ENCODE measurements at places on chromosomes 16 and 17.

GRCh38 chr16:83392743-83393142, 415.0 kb upstream of the HSBP1 start:
- DNase-seq = no peak

DNA sequence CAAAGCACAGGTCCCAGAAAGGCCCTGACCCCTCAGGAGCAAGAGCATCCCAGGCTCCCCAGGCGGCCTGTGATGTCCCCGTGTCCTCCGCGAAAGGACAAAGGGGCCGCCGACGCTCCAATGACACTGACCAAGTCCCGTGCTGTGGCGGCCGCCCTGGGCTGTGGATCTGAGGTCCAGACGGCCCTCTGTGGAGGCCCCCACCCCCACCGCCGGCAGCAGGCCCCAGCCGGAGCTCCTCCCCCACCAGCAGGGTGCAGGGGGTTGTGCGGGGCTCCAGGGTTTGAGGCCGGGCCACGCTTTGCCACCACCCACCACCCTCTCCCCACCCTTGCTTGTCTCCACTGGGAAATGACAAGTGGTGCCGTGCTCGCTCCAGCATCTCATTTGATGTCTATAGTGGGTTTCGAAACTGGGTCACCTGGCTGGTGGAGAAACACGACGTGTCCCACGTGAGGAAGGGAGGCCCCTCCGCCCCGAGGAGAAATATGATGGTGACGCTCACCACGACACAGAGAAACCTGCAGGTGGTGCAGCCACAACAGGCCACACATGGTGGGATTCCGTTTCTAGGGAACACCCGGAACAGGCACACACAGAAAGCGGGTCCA, 31.2 kb upstream of the ZNF469 start:
- DNase-seq = no peak

DNA sequence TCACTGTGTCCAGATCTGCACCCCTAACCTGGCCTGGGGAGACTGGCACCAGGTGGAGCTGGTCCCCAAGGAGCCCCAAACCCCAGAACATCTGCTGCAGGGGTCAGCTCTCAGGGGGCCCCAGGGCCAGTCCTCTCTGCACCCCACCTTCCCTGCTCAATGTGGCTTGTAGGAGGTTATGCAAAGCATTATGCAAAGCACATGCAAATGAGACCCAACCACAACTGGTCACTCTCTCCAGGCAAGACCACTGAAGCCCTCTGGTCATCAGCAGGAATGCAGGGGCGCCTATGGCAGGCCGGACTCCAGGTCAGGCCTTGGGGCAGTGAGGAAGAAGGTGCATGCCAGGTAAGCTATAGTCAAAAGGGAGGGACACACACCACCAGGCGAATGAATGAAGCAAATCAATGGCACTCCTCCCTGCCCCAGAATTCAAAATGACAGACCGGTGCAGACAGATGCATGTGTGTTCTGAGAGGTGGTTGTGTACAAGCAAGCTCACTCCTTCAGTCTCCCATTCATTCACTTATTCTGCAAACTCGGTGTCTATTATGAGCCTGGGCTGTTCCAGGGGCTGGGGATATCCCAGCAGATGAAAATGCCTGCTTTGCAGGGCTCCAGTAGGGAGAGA, 48.0 kb downstream of the TMEM235 start:
- DNase-seq = no peak

DNA sequence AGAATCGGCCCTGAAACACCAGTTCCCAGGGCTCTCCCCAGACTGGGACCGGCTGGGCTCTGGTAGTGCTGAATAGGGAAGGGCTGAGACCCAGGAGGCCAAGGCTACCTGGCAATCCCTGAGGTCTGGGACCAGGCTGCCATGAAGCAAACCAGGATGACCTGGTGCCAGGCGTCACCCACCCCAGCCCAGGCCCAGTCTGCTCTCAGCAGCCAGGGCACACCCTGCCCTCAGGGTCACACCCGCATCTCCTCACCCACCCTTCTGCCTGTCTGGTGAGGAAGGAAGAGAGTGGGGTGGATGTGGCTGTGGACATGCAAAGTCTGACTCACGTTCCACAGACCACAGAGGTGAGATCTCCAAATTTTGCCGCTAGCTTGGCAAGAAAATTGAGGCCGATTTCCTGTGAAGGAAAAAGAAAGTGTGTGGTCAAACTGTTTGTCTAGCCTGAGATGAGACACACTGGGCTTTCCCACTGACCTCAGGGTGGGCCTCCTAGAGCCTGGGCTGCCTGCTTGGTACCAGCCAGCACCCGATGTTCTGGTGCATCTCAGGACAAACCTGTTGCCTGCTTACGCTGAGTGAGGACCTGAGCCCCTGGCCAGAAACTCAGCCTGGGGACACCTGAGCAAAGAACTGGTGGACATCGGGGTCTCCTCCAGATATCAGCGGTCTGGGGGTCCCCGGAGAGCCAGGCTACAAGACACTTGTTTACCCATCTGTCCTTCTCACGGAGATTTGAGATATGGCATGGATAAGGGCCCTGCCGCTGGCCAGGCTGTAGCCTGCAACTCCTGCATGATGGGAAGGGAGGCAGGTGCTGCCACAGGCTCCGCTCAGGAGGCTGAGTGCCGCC, 6.3 kb upstream of the RAB37 start:
- peak; percentile 72 for DNase-seq

DNA sequence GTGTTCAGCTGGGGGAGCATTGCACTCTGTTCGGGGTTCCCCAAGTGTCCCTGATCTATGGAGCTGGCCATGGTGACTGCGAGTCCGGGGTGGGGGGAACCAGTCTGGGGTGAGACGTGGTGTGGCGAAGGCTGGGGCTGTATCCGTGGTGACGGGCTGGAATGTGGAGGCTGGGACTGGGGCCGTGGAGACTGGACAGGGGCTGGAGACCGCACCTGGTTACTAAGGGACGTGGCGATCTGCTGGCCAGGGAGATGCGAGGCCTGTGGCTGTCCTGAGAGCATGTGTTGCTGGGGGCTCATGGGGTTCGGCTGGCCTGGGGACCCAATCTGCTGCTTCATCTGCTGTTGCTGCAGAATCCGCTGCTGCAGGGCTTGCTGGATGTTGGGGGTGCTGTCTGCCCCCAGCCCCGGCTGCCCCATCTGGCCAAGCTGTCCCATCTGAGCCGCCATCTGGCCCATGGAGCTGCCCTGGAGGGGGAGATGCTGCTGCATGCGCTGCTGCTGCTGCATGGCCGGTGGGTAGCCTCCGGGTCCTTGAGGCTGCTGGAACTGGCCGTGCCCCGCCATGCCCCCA, 10.6 kb upstream of the TRAP1 start:
- DNase-seq = no peak

GRCh38 chr17:15261258-15261801, 3.8 kb downstream of the PMP22 start:
- no peak for DNase-seq

GRCh38 chr17:5000237-5000639, 2.5 kb downstream of the KIF1C start:
- no peak for DNase-seq

GRCh38 chr16:49457196-49457595, 83.6 kb downstream of the C16orf78 start:
- DNase-seq = no peak

GRCh38 chr17:78735832-78736525, 46.1 kb downstream of the CYTH1 start:
- DNase-seq = no peak
